ENCODE measurements at places on chromosomes 5 and 9.

- DNase-seq, result peak; percentile 80
Measured at GRCh38 chr9:8718121-8718725, 918.6 kb upstream of the DMAC1 start.

DNA sequence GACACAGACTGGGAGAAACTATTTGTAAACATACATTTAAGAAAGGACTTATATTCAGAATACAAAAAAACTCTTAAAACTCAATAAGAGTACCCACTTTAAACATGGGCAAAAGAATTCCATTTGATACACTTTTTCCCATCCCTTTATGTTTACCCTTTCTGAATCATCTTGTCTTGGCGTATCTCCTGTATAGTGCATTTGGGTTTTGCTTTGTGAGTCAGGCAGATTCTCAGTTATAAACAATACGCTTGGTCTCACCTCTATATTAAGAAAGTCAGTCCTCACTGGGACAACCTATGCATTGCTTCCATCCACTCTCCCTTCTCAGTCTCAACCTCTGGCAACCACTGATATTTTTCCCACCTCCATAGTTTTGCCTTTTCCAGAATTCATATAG, 27.3 kb upstream of the ADAMTS6 start:
- no peak for DNase-seq

- DNase-seq, result no peak
Measured at GRCh38 chr5:14868771-14869170, 2.8 kb downstream of the ANKH start.

- no peak for DNase-seq
Measured at GRCh38 chr5:160605266-160605665, 183.6 kb downstream of the PTTG1 start.

GRCh38 chr5:127420758-127421157, 96.7 kb upstream of the PRRC1 start:
- no peak for DNase-seq

- DNase-seq, result peak; percentile 96
Measured at GRCh38 chr9:107784235-107784958, 294.8 kb upstream of the KLF4 start.
